ENCODE measurements at places on chromosomes 1 and 21. TPM values are rescaled to one million over a fixed set of nuclear protein-coding genes. Genes with fewer than 3 reads are reported as not detected.
A peak's percentile ranks its signal among the peaks of the same experiment; 100 is the strongest.

The TMEM82 gene
- total RNA-seq, result not detected

- no peaks in the 10 kb centered on the region for H3K36me3 ChIP-seq
- H3K27me3 ChIP-seq, result peaks cover 3% of the 10 kb centered on the region
- no peak overlapping the region for H3K27ac ChIP-seq
- DNase-seq, result no peak
- H3K4me1 ChIP-seq, result no peaks in the 10 kb centered on the region
- H3K4me3 ChIP-seq, result no peak overlapping the region
Observed at GRCh38 chr1:27086026-27086425, 68.9 kb downstream of the SLC9A1 start.

The KCNE2 gene
- total RNA-seq, result not detected

The MATN1 gene
- total RNA-seq, result 0.44 TPM

The CXADR gene
- total RNA-seq, result 0.64 TPM

DNA sequence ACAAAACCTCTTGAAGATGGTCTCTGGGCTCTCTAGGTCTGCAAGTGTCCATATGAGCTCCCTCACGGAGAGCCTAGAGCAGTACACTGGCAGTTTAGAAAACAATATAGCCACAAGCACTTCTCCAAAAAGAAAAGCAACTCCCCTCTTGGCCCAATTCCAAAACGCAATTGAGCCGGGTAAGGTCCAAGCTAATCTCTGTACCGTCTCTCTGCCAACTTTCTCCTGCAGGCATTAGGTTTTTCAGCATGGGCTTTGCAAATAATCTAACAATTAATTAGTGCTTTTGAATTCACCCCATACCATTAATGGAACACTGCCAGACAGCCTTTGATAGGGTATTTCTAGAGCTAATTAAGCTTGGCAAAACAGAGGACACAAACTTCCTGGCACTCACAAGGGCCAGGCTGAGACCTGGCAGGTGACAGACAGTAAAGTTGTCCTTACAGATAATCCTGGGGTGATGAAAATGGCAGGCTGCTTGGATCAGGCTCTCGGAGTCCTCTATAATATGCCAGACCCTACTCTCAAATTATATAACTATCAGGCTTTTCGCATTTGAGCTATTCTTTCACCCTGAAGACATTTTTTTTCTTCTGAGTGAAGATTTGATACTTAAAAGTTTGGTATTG lies 39.8 kb downstream of the TGFBR3 start:
- H3K27ac ChIP-seq, result no peak overlapping the region
- no peak for DNase-seq
- H3K4me3 ChIP-seq, result no peak overlapping the region
- peaks cover 12% of the 10 kb centered on the region for H3K4me1 ChIP-seq
- no peaks in the 10 kb centered on the region for H3K27me3 ChIP-seq

GRCh38 chr1:110308247-110308646 lies 30.9 kb upstream of the RBM15 start:
- no peak for DNase-seq
- H3K4me3 ChIP-seq, result no peak overlapping the region
- peaks cover 5% of the 10 kb centered on the region for H3K27me3 ChIP-seq
- H3K27ac ChIP-seq, result no peak overlapping the region

DNA sequence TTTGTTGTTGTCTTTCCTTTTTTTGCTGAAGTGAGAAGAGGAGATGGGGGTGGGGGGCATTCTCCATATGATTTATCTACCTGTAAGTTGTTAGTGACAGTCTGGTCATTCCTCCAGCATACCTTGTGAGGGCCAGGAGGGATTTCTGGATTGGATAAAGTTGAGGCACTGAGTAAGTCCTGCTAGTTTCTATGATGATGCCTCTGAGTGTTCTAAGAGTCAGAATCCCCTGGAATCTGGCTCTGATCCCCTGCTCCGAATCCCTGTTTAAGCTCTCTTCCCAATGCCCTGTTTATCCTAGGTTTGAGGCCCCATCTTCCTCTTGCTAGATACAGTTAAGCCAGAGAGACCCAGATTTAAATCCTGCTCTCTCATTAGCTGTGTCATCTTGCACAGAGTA lies 83.2 kb upstream of the HOOK1 start:
- no peak for DNase-seq
- no peak overlapping the region for H3K27ac ChIP-seq
- no peak overlapping the region for H3K4me3 ChIP-seq
- peaks cover 10% of the 10 kb centered on the region for H3K4me1 ChIP-seq
- H3K36me3 ChIP-seq, result peaks cover 8% of the 10 kb centered on the region

The ELF3 gene
- total RNA-seq, result 0.62 TPM

GRCh38 chr1:97904534-97904933 lies 16.3 kb downstream of the DPYD start:
- H3K4me1 ChIP-seq, result peaks cover 18% of the 10 kb centered on the region
- no peaks in the 10 kb centered on the region for H3K27me3 ChIP-seq
- no peak for DNase-seq

DNA sequence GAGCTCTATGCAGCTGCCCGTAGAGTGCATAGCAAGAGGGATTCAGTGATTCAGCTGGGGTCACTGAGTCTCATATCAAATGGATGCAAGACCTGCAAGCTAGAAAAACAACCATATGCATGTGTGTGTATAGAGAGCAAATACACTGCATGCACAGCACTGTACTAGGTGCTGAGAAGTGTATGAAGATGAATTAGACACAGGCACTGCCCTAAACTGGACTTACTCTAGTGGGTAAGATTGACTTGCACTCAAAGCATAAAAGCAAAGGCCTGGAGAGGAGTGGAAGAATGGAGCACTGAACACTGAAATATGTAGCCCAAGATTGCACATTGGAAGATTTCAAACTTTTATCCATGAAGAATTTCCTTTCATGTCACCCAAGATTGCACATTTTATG lies 5.5 kb upstream of the GBP1 start:
- peak overlapping the region; percentile 9 for H3K27ac ChIP-seq
- H3K36me3 ChIP-seq, result peaks cover 12% of the 10 kb centered on the region
- no peak for DNase-seq
- peak overlapping the region; percentile 79 for H3K4me3 ChIP-seq
- H3K4me1 ChIP-seq, result peaks cover 26% of the 10 kb centered on the region

- H3K4me3 ChIP-seq, result no peak overlapping the region
- no peak for DNase-seq
- H3K27me3 ChIP-seq, result no peaks in the 10 kb centered on the region
- no peaks in the 10 kb centered on the region for H3K4me1 ChIP-seq
Observed at GRCh38 chr1:225146478-225146877, 217.0 kb downstream of the DNAH14 start.

DNA sequence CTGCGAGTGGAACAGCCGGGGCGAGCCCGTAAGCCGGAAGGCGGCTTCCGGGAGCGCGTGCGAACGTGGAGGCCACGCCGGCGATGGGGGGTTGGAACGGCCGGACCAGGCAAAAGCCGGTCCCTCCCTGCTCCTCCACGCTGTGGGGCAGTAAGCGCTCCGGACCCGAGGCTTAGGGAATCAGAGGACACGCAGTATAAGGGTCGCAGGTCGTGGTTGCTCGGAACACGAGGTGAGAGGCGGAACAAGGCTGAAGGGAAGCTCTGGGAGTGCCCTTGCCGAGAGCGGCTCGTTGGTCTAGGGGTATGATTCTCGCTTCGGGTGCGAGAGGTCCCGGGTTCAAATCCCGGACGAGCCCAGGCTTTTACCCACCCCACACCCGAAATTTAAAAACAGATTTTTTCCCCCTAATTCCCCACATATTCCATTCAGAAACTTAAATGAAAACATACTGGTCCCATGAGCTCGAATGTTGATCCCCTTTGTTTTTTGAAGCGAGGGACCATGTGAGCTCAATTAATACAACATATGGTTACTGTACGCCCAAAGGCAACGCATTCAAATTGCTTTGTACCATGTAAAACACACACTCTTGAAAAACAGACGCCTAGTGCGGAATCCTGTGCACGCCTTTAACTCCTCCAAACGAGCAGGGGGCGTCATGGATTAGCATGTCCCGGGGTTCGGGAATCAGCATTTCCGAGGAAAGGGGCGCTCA lies 7.2 kb upstream of the MPZL1 start:
- H3K36me3 ChIP-seq, result no peaks in the 10 kb centered on the region
- peaks cover 4% of the 10 kb centered on the region for H3K27me3 ChIP-seq
- peak overlapping the region; percentile 87 for H3K27ac ChIP-seq
- H3K4me3 ChIP-seq, result peak overlapping the region; percentile 87
- peak; percentile 80 for DNase-seq
- peaks cover 25% of the 10 kb centered on the region for H3K4me1 ChIP-seq

The SPRR2B gene
- not detected for total RNA-seq

DNA sequence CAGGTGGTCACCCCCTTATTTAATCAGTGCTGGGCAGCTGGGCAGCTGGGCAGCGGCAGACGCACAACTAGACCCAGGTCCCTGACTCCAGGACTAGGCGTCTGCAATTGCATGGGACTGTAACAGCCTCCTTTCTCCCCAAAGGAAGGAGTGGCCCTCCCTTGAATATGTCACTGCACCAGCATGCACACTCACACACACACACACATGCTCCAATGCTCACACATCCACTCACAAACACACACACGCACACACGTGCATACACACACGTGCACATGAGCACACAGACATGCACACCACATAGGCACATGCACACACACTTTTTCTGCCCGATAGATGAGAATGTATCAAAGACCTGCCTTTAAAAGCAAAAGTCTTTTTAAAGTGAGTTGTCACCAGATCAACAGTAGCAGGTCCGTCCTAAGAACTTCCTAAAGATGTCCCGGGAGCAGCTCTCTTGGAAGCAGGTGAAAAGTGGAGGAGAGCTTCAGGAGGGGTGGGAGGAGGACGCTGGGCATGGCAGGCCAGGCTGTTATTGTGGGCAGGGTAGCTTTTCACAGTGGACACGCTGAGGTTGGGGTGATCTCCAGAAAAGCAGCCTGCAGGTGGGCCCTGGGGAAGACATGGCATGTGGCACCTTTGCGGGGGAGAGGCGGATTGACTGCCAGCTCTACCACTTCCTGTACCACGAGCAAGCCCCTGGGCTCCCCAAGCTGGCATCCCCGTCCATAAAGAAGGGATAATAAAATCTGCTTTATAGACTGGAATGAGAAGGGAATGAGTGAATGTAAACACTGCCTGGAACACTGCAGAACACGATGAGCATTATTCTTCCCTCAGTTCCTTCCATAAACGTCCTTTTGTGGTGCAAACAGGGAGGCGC lies 1.7 kb downstream of the PDE9A start:
- H3K4me3 ChIP-seq, result peak overlapping the region; percentile 61
- no peak overlapping the region for H3K27ac ChIP-seq
- no peaks in the 10 kb centered on the region for H3K36me3 ChIP-seq
- DNase-seq, result no peak
- peaks cover 27% of the 10 kb centered on the region for H3K27me3 ChIP-seq

GRCh38 chr21:16422702-16423101 lies 692.9 kb downstream of the USP25 start:
- H3K4me3 ChIP-seq, result no peak overlapping the region
- no peak overlapping the region for H3K27ac ChIP-seq
- no peaks in the 10 kb centered on the region for H3K27me3 ChIP-seq
- no peaks in the 10 kb centered on the region for H3K36me3 ChIP-seq
- no peaks in the 10 kb centered on the region for H3K4me1 ChIP-seq
- DNase-seq, result no peak

The ZNF669 gene
- total RNA-seq, result 8.7 TPM

GRCh38 chr1:20125100-20125499 lies 5.8 kb upstream of the PLA2G2D start:
- H3K4me1 ChIP-seq, result no peaks in the 10 kb centered on the region
- H3K27me3 ChIP-seq, result peaks cover 3% of the 10 kb centered on the region
- DNase-seq, result no peak
- H3K4me3 ChIP-seq, result no peak overlapping the region
- H3K27ac ChIP-seq, result no peak overlapping the region

The MRPL39 gene
- total RNA-seq, result 54.4 TPM

GRCh38 chr1:199687321-199687720 lies 340.2 kb upstream of the NR5A2 start:
- no peak overlapping the region for H3K27ac ChIP-seq
- no peak overlapping the region for H3K4me3 ChIP-seq
- no peaks in the 10 kb centered on the region for H3K4me1 ChIP-seq
- no peak for DNase-seq
- H3K27me3 ChIP-seq, result peaks cover 9% of the 10 kb centered on the region

DNA sequence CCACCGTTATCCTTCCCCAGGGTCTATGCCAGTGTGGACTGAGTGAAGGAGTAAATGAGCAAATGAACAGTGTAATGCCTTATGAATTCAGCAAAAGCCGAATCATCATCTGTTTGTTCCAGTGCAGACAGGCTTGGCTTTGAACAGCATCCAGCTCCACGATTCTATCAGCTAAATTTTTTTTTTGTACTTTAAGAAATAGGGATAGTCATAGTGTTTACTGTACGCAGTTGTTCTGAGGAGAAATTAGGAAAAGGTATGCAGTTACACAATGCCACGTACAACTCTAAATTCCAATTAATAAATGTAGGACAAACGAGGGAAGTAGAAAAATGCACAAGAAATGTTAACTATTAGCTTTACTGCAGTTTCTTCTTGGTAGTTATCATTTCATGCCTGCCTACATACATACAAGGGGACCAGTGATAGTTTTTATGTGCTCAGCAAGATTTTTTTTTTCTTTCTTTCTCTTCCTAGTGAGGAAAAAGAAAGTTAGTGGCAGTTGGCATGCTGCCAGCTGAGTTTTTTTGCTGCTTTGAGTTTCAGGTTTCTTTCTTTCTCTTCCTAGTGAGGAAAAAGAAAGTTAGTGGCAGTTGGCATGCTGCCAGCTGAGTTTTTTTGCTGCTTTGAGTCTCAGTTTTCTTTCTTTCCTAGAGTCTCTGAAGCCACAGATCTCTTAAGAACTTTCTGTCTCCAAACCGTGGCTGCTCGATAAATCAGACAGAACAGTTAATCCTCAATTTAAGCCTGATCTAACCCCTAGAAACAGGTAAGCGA lies at the start of gene IFI44L:
IFI44L (plus strand) TSS at position 646 of the 777 bp plus-strand sequence. CDS start 7,468 bp downstream, outside the sequence.
- peaks cover 4% of the 10 kb centered on the region for H3K27me3 ChIP-seq
- H3K4me3 ChIP-seq, result peak within 1 kb of the TSS; percentile 84
- peaks cover 20% of the 10 kb centered on the region for H3K36me3 ChIP-seq
- H3K27ac ChIP-seq, result peak within 1 kb of the TSS; percentile 74
- H3K4me1 ChIP-seq, result peaks cover 59% of the 10 kb centered on the region

The OR2W3 gene
- total RNA-seq, result not detected

The CCDC185 gene
- total RNA-seq, result not detected

GRCh38 chr1:229507502-229507901 lies 639 bp downstream of the NUP133 start:
- peaks cover 10% of the 10 kb centered on the region for H3K36me3 ChIP-seq
- H3K4me1 ChIP-seq, result peaks cover 21% of the 10 kb centered on the region
- H3K4me3 ChIP-seq, result peak overlapping the region; percentile 89
- H3K27me3 ChIP-seq, result no peaks in the 10 kb centered on the region

GRCh38 chr1:116123837-116124533 lies 12.8 kb downstream of the MAB21L3 start:
- H3K4me1 ChIP-seq, result peaks cover 29% of the 10 kb centered on the region
- H3K27me3 ChIP-seq, result peaks cover 31% of the 10 kb centered on the region
- no peak for DNase-seq

GRCh38 chr1:185733818-185734735 lies at the start of gene HMCN1:
Gene HMCN1 (plus strand): TSS chr1:185734391. CDS start chr1:185734780, 389 bp downstream.
- no peak within 1 kb of the TSS for H3K27ac ChIP-seq
- H3K36me3 ChIP-seq, result no peaks in the 10 kb centered on the region
- peaks cover 63% of the 10 kb centered on the region for H3K27me3 ChIP-seq
- peaks cover 12% of the 10 kb centered on the region for H3K4me1 ChIP-seq
- DNase-seq, result no peak

The PLA2G2D gene
- not detected for total RNA-seq

The ATAD3C gene
- 0.62 TPM for total RNA-seq

All from activated T-helper 2 cell treated with anti-CD3 and anti-CD28 coated beads, Interferon-gamma antibody, Interleukin-2, Interleukin-4, amounts not matched to agents 10 μg/mL and 5 μg/mL and 100 μg/mL, durations not matched to agents 14 hours and 24 hours and 36 hours (primary cell).